ENCODE measurements at places on chromosomes 5 and 9.
A peak's percentile ranks its signal among the peaks of the same experiment; 100 is the strongest.

- DNase-seq, result no peak
Measured at GRCh38 chr5:158116965-158117364, 258.0 kb upstream of the CLINT1 start.

DNA sequence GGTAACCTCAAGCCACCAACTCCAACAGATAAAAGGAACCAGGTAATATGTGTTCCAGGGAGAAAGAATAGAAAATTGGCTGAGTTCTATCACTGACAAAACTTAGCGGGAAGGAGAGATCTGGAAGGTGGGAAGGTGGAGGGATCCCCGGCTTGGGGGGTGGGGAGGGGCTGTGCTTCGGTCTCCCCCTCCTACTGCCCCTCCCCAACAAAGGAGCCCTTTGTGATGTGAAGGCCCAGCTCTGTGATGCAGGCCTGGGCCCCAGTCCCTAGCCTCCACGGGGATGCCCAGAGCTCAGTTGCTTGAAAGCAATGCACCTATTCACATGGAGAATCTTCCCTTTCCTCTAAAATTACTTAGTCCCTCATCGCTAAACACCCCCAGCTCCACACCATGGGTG lies 4.4 kb upstream of the ZNF484 start:
- DNase-seq, result no peak

- no peak for DNase-seq
Measured at GRCh38 chr9:107033966-107034365, 171.0 kb downstream of the ZNF462 start.

GRCh38 chr9:30244877-30245276 lies 2139.6 kb upstream of the ACO1 start:
- no peak for DNase-seq

DNA sequence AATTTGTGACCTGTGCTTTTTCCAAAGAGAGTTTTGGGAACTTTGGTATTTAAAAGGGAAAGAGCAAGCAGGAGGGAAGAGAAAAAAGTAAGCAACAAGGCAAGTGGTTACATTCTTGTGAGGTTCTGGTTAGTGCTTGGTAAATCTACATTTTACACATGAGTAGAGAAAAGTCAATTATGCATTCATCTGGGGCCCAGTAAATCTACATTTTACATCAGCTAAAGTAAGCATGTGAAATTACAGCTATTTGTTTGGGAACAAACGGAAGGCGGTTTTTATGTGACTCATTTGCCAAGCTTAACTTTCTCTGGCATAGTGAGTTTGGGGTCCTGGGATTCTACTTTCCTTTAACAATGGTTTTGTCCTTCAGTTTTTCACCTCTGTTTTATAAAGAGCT lies 102.2 kb downstream of the SNX18 start:
- DNase-seq, result no peak

GRCh38 chr9:2317591-2317990 lies 302.4 kb downstream of the SMARCA2 start:
- no peak for DNase-seq

GRCh38 chr9:121876658-121877271 lies 216.3 kb downstream of the TTLL11 start:
- no peak for DNase-seq

DNA sequence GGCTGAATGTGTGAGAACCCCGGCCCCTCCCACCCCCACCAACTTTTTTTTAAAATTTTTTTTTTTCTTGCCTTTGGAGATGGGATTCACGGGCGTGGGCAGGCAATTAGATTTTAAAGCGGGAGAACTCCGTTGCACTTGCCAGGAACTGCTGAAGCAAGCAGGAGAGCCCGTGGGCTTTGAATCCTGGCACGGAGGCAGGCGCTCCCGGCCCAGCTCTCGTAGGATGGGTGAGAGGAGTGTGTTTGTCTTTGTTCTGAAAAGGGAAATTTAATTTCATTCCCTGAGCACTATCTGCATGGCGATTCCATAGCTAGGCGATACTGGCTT lies 54.3 kb upstream of the BOD1 start:
- no peak for DNase-seq

- no peak for DNase-seq
Measured at GRCh38 chr5:122366501-122366900, 54.5 kb downstream of the SNCAIP start.

GRCh38 chr9:69023650-69024049 lies 9.7 kb upstream of the PRKACG start:
- no peak for DNase-seq

DNA sequence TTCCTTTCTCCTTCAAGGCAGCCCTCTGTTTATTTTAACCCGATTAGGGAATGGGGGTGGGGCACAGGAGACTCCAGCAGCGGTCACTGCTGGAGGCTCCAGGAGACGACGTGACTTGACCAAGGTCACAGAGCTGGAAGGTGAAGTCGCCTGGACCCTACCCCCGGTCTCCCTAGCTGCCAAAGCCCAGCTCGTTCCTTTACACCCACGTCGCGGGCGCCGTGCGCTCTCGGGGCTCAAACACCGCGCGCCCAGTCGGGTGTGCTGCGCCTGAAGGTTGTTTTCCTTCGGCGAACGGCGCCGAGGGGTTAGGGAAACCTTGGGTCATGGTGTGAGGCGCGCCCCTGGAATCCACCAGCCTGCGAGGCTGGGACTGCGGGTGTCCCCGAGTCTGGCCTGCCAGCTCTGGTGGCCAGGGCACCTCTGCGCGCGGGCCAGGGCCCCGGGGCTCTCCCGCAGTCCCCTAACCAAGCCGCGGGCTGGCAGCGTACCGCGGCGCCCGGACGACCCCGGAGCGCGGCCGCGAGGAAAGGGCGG lies 747 bp upstream of the UNC5A start:
- no peak for DNase-seq

DNA sequence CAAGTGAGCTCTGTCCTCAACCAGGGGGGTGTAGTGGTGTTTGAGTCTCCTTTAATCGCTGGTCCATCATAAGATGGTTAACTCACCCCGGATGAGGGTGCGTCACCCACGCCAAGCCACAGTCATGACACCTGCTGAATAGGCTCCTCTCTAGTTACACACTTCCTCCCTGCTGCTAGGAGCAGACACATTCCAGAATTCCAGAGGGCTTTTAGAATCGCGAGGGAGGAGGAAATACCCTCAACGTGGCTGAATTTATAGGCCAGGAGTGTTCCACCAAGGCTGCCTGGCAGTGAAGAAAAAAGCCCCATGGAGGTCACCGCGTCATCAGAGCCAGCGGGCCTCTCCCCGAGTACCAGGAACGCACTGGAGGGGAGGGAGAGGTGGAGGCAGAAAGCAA lies 5.1 kb downstream of the GLRX start:
- no peak for DNase-seq

GRCh38 chr9:137136261-137136880 lies 2.6 kb upstream of the GRIN1 start:
- no peak for DNase-seq

DNA sequence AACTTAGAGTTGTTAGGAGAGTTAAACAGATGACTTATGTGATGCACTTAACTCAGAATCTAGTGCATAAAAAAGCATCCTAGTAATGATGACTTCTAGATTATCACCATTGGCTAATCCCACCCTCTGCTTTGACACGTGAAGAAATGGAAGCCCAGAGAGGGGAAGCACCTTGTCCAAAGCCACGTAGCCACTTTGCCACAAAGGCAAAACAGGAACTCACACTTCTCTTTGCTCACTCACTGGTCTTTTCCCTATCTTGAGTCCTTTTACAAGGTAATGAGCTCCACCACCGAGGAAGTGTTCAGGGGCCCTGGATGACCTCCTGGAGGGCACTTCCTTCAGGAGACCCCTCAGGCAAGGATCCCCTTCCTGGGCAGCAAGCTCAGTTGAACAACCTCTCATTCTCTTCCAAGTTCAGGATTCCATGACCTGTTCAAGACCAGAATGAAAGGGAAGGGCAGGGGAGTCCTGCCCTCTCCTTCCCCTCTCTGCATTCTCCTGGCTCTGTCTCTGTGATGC lies 89.7 kb downstream of the HRH2 start:
- DNase-seq, result no peak

GRCh38 chr9:13450723-13451122 lies 171.2 kb upstream of the MPDZ start:
- DNase-seq, result no peak

DNA sequence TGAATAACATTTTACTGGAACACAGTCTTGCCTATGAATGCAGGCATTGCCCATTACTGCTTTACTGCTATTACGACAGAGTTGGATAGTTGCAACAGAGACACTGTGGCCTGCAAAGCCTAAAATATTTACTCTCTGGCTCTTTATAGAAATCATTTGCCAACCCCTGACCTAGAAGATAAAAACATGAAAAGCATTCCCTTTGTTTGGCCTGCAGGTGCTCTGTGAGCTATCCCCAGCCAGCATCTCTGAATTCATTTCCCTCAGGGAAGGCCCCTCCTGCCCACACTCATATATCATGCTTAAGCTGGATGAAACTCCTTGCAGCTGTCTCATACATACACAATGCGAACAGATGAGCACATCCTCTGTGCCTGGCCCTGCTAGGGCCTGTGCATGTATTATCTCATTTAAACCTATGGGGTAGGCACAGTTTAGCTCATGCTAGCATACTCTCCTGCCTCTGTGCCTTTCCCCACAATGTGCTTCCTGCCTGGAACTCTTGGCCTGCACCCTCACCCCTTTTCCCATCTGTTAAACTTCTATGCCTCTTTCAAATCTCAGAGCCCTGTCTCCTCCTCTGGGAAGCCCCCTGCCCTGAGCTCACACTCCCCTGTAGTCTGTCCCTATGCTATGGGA lies 193.1 kb downstream of the PAX5 start:
- DNase-seq, result no peak

DNA sequence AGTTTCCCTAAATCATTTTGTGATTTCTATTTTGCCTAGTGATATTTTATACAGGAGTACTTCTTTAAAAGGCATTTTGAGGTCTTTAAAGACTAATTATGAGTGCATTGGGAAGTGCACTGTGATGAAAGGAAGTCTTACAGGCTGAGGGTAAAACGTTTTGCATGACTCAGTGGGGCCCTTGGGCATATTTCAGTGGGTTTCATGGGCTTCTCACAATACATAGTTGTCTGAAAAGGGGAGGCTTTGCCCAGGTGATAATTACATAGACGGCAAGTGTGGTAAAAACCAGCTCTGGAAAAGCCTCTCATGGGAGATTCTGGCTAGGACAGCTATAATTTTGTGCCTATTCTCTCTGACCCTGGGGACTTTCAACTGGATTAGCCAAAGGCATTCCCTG lies 387.2 kb downstream of the ARHGEF28 start:
- no peak for DNase-seq

- peak; percentile 6 for DNase-seq
Measured at GRCh38 chr9:84736081-84736480, 66.6 kb downstream of the NTRK2 start.

GRCh38 chr9:113156880-113157279 lies 6.1 kb downstream of the SLC31A2 start:
- DNase-seq, result no peak
